Body of pancreas (tissue), 4 donors: ENCODE measurements at places on chromosomes 5 and 9. TPM values are rescaled to one million over a fixed set of nuclear protein-coding genes. Genes with fewer than 3 reads are reported as not detected.

DNA sequence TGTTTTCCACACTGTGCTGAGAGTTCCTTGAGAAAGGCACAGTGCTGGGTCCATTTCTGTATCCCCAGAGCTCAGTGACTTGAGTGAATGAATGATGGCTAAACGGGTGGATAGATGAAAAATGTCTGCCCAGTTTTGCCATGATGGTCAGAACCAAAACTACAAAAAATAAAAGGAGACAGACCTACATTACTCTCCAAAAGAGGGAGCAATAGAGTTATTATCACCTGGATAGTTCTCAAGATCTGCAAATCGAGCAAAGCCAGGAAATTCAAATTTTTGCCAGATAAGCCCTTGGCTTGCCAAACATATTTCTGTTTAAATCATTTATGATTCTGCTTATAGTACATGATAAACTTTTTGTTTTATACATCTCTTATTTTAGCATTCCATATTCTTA lies 214.2 kb upstream of the ZNF462 start:
- no peak for DNase-seq

- DNase-seq, result no peak
Measured at GRCh38 chr5:167920589-167920988, 370.9 kb upstream of the WWC1 start.

GRCh38 chr9:127972236-127972871 lies 8.4 kb downstream of the EEIG1 start:
- DNase-seq, result peak; percentile 51

DNA sequence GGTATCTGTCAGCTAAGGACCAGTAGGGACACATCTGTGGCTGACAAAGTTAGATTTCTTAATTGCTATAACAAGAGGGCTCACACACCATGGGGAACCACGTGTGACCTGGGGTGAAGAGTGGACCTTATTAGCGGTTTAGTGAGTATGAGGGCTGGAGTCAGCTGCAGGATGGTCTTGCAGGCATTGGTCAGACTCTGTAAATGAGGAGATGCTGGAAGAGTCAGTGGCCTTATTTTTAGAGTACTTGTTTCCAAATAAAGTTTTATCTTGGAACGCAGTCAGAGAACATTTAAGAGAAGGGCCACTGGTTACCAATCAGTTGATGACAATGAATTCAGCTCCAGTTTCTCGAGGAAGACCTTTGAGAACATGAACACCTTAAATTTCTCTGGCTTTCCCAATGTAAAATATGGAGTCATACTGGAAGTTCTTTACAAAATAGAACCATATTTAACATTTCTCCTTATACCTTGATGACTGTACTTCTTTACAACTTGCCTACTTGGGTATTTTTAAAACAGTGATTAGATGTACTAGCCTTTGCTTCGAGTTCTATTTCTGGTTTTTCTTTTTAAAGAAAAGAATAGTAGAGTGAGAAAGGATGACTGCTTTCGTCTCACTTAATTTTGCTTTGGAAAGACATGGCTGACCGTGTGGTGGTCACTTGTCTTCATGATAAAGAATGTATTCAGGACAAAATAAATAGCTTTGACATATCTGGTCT lies 185.9 kb upstream of the S1PR3 start:
- DNase-seq, result no peak

- DNase-seq, result no peak
Measured at GRCh38 chr5:110333384-110333783, 393.1 kb downstream of the TMEM232 start.

- no peak for DNase-seq
Measured at GRCh38 chr5:133286483-133286882, 234.7 kb downstream of the HSPA4 start.

DNA sequence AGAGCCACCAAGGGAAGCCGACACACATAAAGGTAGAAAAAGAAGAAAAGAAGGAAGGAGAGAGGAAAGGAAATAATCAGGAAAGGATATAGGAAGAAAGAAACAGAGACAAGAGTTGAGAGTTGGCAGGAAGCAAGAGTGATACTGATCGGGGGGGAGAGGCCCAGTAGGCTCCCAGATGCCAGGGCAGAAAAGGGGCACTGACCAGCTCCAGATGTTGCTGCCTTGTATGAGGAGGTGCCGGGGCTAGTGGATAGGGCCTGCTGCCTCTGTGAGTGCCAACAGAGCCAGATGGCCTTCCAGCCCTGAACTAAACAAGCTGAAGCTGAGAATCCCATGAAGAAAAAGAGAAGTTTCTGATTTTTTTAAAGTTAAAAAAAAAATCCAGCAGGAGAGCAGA lies 82.0 kb upstream of the TRIM32 start:
- no peak for DNase-seq

GRCh38 chr9:35140093-35140492 lies 21.7 kb upstream of the UNC13B start:
- no peak for DNase-seq

GRCh38 chr9:20725675-20726074 lies 41.6 kb downstream of the FOCAD start:
- no peak for DNase-seq

- no peak for DNase-seq
Measured at GRCh38 chr5:169534311-169534880, 49.2 kb upstream of the SPDL1 start.

- DNase-seq, result no peak
Measured at GRCh38 chr5:76620166-76620565, 3.0 kb downstream of the F2RL2 start.

PRSS3 gene
- total RNA-seq, result 526 TPM

GPSM1 gene
- total RNA-seq, result 15.8 TPM

GFI1B gene
- not detected for total RNA-seq

CCL27 gene
- total RNA-seq, result not detected

PRDM12 gene
- total RNA-seq, result not detected
